CD8-positive, alpha-beta T cell (primary cell): ENCODE measurements at places on chromosomes 1 and 21. TPM values are rescaled to one million over a fixed set of nuclear protein-coding genes. Genes with fewer than 3 reads are reported as not detected.

- no peak for DNase-seq
Observed at GRCh38 chr1:234402939-234403338, 29.7 kb downstream of the COA6 start.

GRCh38 chr1:115976062-115976920 lies at the start of gene SLC22A15:
SLC22A15 (plus strand) TSS chr1:115976513; CDS start chr1:115976628, 115 bp downstream.
- no peak for DNase-seq

Gene PGLYRP4
- total RNA-seq = not detected

GRCh38 chr1:51636764-51637522 lies 20.1 kb downstream of the OSBPL9 start:
- no peak for DNase-seq

- no peak for DNase-seq
Observed at GRCh38 chr1:8682573-8682972, 134.9 kb downstream of the RERE start.

Gene SLC5A3
- 4.6 TPM for total RNA-seq

Gene PTPN22
- total RNA-seq = 52.4 TPM

DNA sequence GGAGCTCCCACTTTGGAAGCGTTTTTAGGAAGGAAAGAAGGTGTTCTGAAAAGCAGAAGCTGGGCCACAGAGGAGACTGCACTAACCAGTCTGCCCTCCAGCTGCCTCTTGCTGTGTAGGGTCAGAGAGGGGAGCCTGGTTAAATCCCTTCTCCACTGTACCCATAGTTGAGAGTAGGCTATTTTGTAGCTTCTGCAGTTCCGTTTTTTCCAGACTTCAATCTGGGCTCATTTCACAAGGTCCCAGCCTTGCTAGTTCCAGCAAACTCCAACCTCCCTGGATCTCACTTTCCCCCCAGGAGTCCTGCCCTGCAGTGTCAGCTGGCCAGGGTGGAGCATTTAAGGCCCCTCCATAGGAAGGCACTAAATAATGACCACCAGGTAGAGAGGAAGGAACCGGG lies 11.0 kb downstream of the TNN start:
- DNase-seq = no peak

DNA sequence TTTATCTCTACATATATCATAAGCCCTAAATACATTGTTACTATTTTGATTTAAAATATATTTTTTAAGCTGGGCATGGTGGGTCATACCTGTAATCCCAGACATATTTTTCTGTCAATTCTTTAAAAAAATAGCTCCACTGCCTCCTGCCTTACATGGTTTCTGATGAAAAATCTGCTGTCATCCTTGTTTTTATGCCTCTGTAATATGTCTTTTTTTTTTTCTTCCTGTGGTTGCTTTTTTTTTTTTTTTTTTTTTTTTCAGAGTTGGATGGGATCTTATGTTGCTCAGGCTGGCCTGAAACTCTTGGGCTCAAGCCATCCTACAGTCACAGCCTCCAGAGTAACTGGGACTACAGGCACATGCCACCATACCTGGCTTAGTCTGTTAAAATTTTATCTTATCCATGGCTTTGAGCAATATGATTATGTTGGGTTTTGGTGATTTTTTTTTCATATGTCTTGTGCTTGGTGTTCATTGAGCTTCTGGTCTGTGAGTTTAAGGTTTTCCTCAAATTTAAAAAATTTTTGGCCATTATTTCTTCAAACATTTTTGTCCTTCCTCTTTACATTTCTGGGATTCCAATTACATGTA lies 12.4 kb upstream of the EDARADD start:
- no peak for DNase-seq
